ENCODE measurements at places on chromosomes 2 and 18.

- DNase-seq = no peak
Measured at GRCh38 chr2:207184768-207185167, 19.0 kb upstream of the KLF7 start.

- no peak for DNase-seq
Measured at GRCh38 chr18:76476665-76477561, 18.1 kb downstream of the ZNF516 start.

- DNase-seq = no peak
Measured at GRCh38 chr2:232563580-232563979, 13.1 kb downstream of the EIF4E2 start.

DNA sequence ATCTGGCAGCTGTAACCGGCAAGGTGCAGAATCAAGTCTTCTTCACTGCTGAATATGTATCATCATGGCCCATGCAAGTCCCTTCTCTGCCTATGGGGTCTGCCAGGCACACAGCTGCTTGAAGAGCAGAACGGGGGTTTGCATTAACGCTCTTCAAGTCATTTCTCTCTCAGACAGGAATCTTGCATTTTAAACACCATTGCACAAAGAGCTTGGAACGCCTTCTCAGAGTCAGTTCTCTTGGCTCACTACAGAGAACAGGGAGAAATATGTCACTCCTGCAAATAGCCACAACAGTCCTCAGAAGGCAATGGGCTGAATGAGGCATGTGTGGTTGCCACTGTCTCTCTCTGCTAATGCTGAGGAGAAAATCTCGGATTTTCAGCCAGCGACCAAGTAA, 2173.5 kb upstream of the PIK3C3 start:
- DNase-seq = no peak

GRCh38 chr2:203340791-203341487, 12.7 kb downstream of the ABI2 start:
- peak; percentile 15 for DNase-seq

- DNase-seq = no peak
Measured at GRCh38 chr2:168650781-168651180, 151.7 kb upstream of the NOSTRIN start.

- DNase-seq = no peak
Measured at GRCh38 chr2:155792666-155793065, 539.9 kb downstream of the NR4A2 start.

DNA sequence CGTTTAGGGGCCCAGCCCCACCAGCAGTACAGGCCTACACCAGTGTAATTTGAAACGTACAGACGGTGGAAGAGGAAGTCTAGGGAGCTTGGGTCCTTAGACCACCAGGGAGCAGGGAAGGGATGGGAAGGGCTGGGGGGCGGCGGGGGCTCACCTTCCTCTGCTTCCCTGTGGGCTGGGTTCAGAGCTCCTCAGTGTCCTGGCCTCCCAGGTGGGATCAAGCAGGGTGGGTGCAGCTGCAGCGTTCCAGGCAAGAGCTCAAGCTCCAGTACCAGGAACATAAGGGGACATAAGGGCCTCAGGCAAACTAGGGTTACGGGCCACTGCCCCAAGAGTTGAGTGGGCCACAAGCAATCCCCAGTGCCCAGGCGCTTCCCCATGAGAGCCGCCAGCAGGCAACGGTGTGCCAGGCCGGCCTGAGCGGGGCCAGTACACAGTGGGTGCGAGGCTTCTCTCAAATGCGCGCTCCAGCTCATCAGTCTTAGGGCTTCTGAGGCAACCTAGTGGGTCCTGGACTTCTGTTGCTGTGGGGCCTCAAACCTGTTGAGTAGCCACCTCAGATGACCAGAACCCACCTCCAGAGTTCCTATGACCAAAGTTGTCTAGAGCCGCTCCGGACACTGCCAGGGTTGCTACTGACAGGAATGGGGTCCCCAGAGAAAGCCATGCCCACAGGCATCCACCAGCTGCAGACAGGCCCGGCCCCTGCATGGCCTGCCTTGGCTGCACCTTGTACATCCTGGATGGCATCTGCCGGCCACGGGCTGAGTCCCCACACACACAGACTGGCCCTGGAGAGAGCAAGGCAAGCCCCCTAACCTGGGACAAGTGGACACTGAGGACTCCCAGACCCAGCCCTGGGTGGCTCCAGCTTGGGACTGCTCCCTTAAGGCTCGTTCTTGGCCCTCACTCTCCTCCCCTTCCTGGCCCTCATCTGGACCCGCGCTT, 5.2 kb downstream of the ANKRD23 start:
- DNase-seq = no peak

GRCh38 chr18:31380912-31381311, 4.3 kb downstream of the DSG4 start:
- DNase-seq = no peak

Measured in HS-27A (cell line).